ENCODE measurements at places on chromosomes 12 and 14. TPM values are rescaled to one million over a fixed set of nuclear protein-coding genes. Genes with fewer than 3 reads are reported as not detected.
A peak's percentile ranks its signal among the peaks of the same experiment; 100 is the strongest.

GRCh38 chr12:1325666-1326065 lies 268.7 kb downstream of the FBXL14 start:
- DNase-seq, result no peak

DNA sequence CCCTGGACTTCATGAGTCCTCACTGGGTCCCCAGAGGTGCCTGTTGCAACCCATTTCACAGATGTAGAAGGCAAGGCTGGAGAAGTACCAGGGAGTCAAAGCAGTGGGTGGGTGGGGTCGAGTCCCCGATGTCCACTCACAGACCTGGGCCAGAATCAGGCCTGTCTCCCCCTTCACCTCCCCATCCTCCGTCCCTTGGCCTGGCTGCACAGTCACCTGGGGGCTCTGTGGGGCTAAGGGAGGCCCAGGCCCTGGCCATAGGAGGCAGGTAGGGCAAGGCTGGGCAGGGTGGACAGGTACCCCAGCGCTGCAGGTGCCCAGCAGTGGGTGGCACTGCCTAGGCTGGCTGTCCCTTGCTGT lies 29.5 kb downstream of the RTL1 start:
- no peak for DNase-seq

GRCh38 chr12:113165521-113166450 lies 16.3 kb downstream of the CFAP73 start:
- DNase-seq, result no peak

SLC2A13 gene
- 3.1 TPM for total RNA-seq

HSPB8 gene
- not detected for total RNA-seq

- no peak for DNase-seq
Observed at GRCh38 chr14:89280600-89280999, 136.4 kb downstream of the FOXN3 start.

PROX2 gene
- total RNA-seq, result not detected

NPAS3 gene
- total RNA-seq, result not detected

- DNase-seq, result peak; percentile 67
Observed at GRCh38 chr14:61524936-61525292, 170.4 kb upstream of the HIF1A start.

CELA1 gene
- not detected for total RNA-seq

- no peak for DNase-seq
Observed at GRCh38 chr12:8047842-8048241, 15.3 kb downstream of the FOXJ2 start.

PHETA1 gene
- 2.3 TPM for total RNA-seq

GRCh38 chr12:131364903-131365820 lies 345.7 kb upstream of the SFSWAP start:
- DNase-seq, result no peak

DNA sequence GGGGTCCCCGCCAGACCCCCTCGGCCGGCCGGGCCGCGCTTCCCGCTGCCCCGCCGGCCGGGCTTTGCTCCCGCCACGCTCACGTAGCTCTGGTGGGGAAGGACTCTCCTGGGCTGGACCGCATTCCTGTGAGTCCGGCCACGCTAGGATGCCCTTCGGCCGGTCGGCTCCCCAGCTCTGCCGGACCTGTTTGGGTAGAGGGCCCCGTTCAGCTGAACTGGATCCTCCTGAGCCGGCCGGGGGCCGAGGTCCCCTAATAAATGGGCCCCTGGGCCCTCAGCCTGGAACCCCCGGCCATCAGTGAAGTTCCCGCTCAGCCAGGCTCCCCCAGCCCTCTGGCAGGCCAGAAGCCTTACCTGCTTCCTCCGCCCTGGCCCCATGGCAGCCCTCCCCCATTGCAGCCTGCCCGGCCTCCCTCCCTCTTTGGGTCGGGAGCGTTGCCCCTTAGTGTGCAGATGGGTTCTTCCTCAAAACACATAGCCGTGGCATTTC lies 593 bp downstream of the UNC119B start:
- DNase-seq, result peak; percentile 79

SNRPF gene
- 64.3 TPM for total RNA-seq

CLEC2B gene
- 13.0 TPM for total RNA-seq

DNA sequence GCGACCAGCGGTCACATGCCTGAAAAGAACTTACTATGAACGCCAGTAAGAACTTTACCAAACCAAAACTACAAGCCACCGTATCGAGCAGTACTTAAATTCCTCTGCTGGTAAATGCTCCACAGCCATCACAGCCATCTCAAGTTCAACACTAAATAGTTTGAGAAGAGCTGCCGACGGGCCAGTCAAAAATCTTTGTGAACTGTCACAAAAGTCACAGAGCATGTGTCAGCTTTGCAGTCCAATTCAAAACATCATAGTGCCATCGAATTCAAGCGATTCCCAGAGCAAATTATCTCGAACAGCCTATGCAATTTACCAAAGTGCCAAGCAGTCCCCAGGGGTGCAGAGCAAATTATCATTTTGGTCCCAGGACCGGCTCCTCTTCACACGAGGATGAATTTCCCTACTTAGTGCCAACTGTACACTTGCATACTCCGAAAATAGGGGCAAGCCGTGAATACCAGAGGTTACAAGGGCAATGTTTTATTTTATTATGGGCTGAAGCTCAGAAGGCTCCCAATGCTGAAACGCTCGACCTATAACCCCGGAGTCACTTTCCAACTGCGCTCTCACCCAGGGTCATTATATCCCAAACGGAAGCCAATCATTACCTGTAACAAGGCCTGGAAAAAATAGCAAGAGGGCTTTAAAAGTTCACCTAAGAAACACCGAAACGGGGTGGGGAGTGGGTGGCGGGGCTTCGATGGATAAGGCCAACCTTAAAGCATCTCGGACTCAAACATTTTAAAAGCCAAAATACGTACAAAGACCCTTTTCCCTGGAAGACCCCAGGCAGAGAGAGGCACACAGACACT lies 1.1 kb downstream of the LRP6 start:
- peak; percentile 66 for DNase-seq

FAIM2 gene
- 0.54 TPM for total RNA-seq

GLTP gene
- total RNA-seq, result 28.2 TPM

DNA sequence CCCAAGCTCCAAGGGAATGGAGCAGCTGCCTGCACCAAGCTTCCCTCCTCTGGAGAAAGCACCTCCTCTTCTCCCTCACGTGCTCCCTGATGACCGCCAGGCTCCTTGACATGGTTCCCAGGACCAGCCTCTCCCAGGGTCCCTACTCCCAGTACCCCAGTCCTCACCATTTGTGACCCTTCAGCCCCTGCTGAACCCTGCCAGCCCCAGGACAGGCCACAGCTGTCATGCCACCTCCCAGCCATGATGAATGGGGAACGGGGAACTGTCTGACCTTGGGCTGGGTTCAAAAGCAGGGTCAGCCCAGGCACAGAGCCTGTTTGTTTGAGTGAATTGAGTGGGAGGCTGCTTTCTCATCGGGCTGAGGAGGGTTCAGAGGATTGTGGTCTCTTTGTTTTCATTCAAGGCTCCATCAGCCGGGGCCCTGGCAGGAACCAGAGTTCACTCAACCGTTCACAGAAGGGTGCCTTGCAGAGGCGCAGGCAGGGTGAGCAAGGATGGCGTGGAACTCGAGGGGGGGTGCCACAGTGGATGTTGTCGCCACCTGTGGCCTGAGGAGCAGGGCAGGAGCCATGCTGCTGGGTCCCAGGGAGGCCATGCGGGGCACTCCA lies 344.5 kb upstream of the SFSWAP start:
- no peak for DNase-seq

DNA sequence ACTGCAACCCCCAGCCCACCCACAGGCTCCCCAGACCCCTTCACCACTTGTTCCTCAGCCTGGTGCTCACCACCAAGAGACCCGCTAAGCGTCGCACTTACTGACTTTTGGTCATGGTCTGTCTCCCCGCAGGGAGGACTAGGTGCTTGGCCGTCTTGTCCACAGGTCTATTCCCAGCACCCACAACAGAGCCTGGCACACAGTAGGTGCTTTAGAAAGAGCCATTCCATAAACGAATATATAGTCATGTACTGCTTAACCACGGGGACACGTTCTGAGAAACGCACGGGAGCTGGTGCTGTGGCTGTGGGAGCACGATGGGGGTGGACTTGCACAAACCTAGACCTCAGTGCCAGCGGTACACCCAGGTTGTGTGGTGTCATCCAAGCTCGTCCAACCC lies 34.0 kb downstream of the NCOR2 start:
- DNase-seq, result no peak

GRCh38 chr12:105499205-105499604 lies 168.7 kb downstream of the C12orf75 start:
- no peak for DNase-seq

DNA sequence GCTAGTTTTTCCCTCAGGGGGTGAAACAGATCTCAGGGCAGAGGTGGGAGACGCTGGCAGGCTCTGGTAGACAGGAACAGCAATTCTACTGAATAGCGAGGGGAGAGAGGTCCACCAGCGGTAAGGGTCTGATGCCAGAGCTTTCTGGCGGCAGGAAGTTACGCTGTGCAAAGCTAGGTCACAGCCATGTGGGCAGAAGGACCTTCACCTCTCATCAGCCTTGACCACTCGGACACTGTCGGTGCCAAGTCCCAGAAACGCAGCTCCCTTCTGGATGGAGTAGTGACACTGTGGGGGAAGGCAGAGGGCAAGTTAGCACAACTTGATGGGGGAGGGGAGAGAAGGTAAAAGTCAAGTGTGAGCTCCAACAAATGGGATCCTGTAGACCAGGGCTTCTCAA lies 10.3 kb upstream of the ZNF740 start:
- no peak for DNase-seq

- no peak for DNase-seq
Observed at GRCh38 chr14:68577802-68578541, 214.9 kb downstream of the ZFP36L1 start.

DNA sequence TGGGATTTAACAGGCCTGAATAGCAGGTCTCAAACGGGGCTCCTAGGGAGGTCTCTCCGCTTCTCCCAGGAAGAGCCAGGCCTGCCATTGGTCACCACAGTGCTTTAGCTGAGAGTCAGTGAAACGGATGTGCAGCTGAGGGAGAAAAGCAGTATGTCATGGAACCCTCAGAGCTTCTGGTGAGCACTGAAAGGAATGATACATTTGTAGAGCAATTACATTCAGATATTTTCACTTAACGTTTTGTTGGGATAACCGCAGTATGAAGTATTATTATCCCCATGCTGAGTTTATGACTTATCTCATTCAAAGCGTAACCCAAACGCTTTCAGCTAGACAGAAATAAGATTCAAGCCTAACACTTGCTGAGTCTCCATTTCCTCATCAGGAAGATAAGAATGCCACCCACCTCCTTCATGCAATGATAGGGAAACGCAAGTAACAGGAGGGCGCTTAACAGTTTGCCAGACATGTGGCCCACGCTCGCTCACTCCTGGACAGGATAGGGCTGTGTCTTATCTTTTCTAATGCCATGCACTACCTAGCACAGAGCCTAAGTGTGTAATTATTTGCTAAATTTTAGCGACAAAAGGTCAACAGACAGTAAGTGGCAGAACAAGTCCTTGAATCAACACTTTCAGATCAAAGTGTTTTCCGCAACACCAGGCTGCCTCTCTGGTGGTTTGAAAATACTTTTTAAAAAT lies 28.2 kb downstream of the DAD1 start:
- peak; percentile 81 for DNase-seq

GRCh38 chr12:9925705-9926393 lies 6.3 kb downstream of the CLEC2A start:
- DNase-seq, result peak; percentile 73

- DNase-seq, result no peak
Observed at GRCh38 chr12:27552886-27553560, 29.0 kb downstream of the PPFIBP1 start.

SIRT4 gene
- 2.5 TPM for total RNA-seq

DNA sequence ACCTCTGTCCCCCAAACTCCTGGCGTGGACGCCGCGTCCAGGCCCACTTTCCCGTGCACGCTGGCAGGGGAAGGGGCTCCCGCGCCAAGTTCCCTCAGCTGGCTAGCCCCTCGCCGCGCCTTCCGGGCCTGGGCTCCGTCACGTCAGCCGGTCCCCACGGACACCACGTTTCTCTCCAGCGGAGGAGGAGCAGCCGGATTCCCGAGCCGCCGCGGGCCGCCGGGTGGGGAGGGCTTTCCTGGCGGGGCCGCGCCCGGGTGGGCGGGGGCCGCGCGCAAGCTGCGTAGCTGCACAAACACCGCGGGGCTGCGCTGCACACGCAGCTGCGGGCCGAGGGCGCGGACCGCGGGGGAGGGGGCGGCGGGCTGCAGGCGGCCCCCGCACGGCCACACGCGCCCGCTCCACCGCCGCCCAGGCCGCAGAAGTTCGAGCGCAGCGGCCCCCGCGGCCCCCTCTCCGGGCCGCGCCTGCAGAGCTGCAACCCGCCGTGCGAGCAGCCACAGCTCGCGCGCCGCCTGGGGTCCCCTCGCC lies 45.1 kb upstream of the PNMA1 start:
- peak; percentile 89 for DNase-seq

DNA sequence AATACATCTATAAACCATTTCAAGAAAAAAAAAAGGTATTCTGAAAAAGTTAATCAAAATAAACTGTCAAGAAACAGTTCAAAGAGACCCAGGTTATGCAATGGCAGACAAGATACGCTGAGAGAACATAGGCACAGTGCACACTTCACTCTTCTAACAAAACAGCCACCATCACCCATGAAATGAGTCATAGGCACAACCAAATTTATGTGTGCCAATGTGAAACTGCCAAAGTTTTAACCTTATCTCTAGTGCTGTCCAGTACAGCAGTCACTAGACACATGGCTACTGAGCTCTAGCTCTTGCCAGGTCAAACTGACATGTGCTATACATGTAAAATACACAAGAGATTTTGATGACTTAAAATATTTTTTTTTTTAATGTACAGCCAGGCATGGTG lies 1.4 kb downstream of the CEP128 start:
- DNase-seq, result peak; percentile 67

LIN7A gene
- 0.51 TPM for total RNA-seq

DNA sequence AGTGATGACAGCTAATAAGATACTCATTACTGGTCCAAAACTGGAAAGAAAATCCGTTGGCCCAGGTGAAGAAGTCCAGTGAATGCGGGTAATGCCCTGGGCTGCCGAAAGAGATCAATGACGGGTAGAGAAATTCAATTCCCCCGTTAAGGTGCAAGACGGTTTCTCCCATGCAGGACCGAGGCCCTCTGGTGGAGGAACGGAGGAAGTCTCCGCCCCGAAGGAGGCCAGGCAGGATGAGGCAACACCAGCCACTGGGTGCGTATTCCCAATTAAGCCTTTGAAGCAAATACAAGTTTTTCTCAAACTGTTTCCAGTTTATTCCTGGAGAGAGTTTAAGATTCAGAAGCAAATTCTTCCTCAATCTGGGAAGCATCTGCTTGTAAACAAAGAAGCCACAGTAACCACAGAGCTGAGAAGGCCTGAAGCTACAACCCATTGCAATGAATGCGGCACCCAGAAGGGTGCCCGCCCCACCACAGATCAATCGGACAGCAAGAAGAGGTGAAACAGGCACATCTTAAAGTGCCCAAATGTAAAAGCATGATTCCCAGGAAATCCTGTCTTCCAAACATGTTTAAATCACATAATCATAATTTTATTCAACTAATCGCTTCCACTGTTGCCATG lies 118.5 kb downstream of the TTC7B start:
- peak; percentile 92 for DNase-seq

SLC7A7 gene
- total RNA-seq, result 0.40 TPM
